ENCODE measurements at places on chromosomes 12 and 14.

DNA sequence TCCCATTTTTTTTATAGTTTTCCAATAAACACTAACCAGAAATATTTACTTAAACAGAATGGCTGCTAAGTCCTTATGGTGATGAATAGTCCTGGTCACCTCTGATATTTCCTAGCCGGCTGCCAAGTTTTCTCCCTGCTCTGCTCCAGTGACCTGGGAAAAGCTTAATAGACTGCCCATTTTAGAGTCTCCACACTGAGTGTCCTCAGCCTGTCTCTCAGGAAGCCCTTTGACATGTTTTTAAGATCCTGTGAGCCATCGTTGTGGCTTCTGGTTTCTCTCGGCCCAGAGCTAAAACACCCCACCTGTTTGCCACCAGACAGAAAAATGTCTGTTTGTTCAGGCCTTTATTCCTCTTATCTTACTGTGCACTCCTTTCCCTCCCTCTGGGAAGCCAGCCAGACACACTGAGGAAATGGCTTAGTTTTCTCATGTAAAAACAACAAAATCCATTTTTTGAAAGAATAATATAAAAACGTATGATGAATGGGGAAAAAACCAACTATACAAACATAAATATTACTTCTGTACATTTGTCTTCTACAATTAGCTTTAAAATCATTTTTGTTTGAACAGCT, 25.4 kb upstream of the ALDH2 start:
- DNase-seq, result no peak

GRCh38 chr12:114926341-114926740, 242.4 kb upstream of the TBX3 start:
- DNase-seq, result no peak

- no peak for DNase-seq
Measured at GRCh38 chr12:2627835-2628191, 167.0 kb upstream of the FKBP4 start.

- no peak for DNase-seq
Measured at GRCh38 chr12:26633591-26634210, 199.3 kb downstream of the ITPR2 start.

DNA sequence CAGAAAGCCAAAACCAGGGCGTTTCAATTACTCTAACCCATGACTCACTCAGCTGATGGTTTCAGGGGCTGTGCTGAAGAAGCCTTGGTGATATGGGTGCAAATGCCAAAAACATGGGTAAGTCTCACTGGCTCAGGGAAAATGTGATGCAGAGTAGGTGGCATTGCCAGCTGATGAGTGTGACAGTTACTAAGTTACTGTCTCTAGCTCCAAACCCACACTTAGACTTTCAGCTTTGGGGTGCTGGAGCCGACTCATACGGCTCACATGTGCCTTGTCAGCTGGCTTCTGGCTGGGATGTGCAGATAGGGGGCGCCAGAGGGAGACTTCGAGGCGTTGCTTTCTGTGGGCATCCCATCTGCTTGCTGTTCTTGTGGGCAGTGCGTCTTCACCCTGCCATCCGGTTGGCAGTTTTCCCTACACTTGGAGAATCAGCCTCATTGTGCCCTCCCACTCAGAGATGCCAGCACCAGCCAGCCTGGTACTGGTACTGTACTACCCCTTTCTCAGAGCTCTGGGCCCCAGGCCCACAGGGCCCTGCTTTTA, 11.1 kb upstream of the KRT7 start:
- DNase-seq, result no peak

DNA sequence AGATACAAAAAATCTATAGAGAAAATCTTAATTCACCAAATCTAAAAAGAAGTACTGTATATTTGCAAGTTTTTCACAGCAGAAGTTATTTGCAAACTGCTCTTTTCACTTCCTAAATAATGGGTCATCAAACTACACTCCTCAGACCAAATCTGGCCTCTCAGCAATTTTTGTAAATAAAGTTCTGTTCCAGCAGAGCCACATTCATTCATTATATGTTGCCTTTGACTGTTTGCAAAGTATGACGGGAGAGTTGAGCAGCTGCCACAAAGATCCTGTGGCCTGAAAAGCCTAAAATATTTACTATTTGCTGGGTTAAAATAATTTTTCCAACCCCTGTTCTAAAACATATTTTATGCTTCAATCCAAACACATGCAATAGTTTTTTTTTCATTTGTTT, 1222.3 kb upstream of the SEL1L start:
- peak; percentile 49 for DNase-seq

GRCh38 chr14:83856334-83856733, 1673.6 kb upstream of the FLRT2 start:
- no peak for DNase-seq

GRCh38 chr14:63981569-63981968, 128.8 kb downstream of the SYNE2 start:
- no peak for DNase-seq

DNA sequence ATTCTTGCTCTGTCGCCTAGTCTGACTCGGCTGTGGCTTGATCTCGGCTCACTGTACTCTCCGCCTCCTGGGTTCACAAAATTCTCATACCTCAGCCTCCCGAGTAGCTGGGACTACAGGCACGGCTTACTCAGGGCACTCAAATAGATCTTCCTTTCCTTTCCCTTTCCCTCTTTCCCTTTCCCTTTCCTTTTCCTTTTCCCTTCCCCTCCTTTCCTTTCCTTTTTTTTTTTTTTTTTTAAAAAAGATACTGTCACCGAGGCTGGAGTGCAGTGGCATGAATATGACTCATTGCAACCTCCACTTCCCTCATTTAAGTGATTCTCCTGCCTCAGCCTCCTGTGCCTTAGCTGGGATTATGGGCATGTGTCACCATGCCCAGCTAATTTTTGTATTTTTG, 86.0 kb downstream of the AEBP2 start:
- no peak for DNase-seq

DNA sequence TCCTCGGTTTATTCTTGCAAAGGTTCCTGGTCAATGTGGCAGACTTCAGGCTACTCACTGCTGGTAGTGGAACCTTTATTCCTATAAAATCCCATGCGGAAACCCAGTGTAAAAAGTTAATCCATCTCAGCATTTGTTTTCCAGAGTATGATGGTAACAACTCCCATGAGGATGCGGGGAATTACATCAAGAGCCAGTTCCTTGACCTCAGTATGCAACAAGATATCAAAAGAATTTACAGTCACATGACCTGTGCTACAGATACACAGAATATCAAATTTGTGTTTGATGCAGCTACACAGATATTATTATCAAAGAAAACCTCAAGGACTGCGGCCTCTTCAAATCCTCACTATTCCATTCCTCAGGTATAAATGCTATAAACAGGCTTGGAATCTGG, 19.3 kb downstream of the CPM start:
- no peak for DNase-seq

- no peak for DNase-seq
Measured at GRCh38 chr12:68267892-68268396, 14.5 kb upstream of the IL22 start.

DNA sequence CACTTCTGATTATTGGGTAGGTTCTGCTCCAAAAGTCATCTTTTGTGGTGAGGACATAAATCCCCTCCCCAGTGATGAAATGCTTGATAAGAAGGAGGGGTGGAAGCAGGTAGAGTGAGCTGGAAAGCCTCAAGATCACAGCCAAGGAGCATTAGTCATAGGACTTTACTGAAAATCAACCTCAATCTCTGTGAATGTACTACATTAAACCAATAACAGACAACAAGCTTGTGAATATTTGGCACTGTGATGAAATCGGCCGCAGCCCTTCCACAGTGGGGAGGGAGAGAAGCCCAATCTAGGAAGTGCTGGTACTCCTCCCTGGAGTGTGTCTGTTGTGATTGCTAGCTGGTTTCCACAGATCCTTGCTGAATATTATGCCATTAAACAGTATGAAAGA, 41.2 kb upstream of the PTCSC3 start:
- DNase-seq, result no peak

DNA sequence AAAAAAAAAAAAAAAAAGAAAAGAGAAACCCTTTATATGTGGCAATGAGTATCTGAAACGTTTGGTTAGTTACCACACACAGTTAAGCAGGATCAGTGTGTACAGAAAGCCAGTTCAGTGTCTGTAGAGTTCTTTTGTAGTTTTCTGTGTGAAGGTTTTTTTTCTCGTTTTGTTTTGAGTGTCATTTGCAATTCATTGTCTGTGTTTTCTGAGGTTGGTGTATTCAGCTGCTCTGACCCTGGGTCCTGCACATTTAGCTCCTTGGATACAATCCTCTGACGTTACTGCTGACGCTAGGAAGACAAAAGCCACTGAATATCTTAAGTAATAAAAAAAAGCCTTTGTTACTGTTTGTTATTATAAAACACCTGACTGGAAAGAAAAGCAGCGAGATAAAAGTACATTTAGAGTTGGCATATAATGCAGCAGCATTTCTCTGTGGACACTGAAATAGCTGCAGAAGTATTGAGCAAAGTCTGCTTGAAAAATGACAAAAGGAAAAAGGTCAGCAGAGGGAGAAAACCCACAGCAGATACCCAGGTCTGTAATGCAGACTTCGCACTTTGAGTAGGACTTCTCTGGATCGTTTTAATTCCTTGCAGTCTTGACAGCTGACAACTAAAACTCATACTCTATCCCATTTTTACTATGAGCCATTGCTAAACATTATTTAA, 89.0 kb downstream of the POLR3B start:
- no peak for DNase-seq

DNA sequence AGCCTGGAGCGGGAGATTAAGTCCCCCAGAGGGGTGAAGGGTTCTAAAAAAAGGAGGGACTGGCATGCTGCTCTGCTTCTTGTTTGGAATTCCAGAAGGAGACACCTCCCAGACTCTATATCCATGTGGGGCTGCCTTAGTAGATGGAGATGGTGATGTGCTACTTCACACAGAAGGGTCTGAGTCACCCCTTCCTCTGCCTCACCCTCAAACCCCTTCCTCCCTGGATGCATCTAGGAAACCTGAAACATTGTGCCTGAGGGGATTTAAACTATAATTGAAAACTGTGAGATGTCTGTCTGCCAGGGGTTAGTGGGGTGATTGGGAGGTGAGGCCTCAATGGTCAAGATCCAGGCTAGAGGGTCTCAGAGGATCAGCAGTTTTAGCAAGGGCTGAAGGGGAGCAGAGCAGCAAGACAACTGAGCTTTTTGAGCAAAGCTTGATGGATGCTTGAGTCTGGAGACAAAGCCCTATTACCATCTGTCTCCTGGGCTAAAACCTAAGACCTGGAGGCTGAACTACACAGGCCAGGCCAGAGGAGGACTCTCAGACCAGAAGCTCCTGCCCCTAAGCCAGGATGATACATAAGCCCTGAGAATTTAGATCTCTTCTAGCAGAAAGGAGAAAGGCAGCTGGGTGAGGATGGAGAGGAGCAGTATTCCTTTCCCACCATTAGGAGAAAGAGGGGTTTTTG, 314.7 kb upstream of the ATP2B1 start:
- no peak for DNase-seq

DNA sequence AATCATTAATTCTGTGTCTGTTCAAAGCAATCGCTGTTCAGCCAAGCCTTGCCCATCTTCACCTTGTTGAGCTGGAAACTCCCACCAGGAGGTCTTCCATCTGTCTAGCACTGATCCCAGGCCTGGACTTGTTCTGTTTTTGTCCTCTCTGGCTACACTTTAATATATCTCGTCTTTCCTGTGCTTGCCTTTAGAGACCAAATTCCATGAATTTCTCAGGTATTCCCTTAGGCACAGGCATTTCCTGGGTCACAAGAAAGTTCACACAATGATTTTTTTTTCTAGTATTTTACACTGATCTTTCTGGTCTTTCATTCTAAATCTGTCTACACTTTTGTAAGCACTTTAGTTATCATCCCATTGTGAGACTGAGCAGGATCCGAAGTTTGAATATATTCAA, 116.4 kb upstream of the CCND2 start:
- DNase-seq, result no peak

DNA sequence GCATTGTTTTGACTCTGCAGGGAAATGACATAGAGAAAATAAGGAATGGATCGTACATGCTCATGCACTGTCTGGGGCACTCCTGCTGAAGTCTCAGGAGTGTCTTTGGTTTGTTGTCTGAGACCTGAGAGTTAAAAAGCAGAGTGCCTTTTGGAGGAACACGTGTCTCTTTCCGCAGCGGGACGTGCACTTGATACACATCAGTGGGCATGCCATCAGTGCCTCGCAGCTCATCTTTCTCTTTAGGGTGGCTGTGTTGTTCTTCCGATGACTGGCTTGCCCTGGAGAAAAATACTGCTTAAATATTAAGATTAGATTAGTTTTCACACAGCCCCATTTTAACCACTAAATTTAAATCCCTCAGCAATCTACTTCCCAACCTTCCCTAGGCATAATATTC, 835.9 kb downstream of the DIO2 start:
- no peak for DNase-seq

- no peak for DNase-seq
Measured at GRCh38 chr14:91100102-91100501, 13.8 kb upstream of the DGLUCY start.

DNA sequence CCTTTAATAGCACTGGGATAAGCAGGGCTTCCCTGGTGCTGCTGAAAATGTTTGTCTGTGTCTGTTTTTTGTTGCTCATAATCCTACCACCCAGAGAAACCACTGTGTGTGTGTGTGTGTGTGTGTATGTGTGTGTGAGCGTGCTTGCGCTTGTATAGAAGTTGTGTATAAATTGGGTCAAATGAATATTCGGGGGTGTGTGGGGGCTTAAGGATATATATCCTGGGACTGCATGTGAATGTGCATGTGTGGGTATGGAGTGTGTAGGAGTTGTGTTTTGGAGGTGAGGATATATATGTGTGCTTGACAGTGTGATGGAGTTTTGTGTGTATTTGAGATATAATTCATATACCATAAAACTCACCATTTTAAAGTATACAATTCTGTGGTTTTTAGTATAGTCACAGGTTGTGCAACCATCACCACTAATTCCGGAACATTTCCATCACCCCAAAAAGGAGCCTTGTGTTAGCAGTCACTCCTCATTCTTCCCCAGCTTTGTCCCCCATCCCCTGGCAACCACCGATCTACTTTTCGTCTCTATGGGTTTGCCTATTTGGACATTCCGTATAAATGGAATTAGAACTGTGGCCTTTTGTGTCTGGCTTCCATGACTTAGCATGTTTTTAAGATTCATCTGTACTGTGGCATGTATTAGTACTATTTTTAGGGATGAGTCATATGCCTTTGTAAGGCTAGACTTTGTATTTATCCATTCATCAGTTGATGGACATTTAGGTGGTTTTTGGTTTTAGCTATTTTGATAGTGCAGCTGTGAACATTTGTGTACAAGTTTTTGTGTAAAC, 25.6 kb downstream of the TCTN1 start:
- no peak for DNase-seq

DNA sequence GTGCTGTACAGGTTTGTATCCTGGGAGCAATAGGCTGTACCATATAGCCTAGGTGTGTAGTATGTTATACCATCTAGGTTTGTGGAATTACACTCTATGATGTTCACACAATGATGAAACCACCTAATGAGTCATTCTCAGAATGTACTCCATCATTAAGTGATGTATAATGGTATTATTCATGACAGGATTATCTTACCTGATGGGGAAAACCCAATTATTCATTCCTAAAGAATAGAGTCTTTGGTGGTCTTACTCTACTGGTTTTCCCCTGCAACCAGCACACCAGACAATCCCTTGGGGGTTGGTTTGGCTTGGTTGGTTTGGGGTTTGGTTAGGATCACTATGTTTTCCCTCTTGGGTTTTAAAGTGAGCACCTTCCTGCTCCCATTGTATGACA, 12.6 kb upstream of the OR10P1 start:
- DNase-seq, result no peak

GRCh38 chr12:95607642-95608041, 56.4 kb upstream of the USP44 start:
- peak; percentile 38 for DNase-seq

GRCh38 chr12:16610001-16610585, 4.1 kb upstream of the LMO3 start:
- no peak for DNase-seq

- DNase-seq, result no peak
Measured at GRCh38 chr12:46267575-46267824, 1.3 kb downstream of the SLC38A1 start.

GRCh38 chr12:92065639-92066038, 80.0 kb downstream of the BTG1 start:
- no peak for DNase-seq

Data from right hindlimb (tissue), 1 donor.